ENCODE measurements at places on chromosomes 11 and 22. TPM values are rescaled to one million over a fixed set of nuclear protein-coding genes. Genes with fewer than 3 reads are reported as not detected.

GNAZ gene
- total RNA-seq, result 9.2 TPM

CLTCL1 gene
- 25.9 TPM for total RNA-seq

MIAT gene
- total RNA-seq, result 3.0 TPM

CCDC116 gene
- not detected for total RNA-seq

OOSP2 gene
- total RNA-seq, result not detected

DNA sequence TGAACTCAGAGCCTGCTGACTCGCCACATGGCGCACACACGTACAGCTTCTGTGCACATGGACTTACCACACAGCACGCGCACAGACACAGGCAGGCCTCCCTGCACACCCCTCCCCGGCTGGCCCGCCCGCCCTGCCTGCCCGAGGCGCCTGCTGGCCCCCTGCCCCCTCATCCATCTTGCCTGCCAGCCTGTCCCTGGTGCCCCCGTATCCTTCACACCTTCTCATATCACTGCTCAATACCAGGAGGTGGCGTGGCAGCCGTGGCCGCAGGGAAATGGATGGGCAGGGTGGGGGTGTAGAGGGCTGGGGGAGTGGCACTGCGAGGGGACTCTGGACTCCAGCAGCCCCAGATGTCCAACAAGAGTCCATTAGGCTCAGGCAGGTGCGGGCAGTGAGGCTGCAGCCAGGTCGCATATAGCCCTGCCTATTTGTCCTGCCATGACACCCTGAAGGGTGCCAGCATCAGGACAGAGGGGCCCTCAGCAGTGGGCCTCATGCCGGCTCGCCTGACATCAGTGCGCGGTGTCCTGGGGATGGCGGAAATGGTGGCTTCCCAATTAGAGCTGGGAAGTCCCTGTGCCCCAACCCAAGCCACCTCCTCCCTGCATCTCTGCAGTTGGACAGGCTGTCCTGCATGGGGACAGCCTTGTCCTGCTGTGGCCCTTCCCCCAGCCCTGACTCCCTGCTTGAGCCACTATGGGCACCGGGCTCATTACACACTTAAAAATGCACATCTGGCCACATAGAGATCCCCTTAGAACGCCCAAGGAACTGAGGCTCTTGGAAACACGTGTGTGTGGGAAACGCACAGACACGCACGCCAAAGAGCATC, 2.0 kb upstream of the TBX10 start:
- no peak for DNase-seq

DNA sequence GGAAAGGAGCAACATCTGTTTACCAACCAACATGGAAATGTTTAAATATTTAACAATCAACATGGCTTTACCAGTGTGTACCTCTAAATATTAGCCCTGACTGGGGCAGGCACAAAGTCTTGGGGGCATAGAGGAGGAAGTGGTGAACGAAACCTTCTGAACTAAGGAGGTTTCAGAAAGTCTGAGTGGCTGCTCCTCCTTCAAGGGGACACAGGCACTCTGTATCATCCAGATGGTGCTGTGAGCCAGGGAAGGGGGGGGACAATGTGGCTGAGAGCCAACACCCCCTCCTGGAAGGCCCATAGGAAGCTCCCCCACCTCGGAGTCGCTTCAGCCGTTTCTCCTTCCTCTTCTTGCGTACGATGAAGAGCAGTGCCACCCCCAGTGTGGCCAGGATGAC, 107.7 kb downstream of the CEP164 start:
- no peak for DNase-seq

- DNase-seq, result no peak
These were observed 97.4 kb downstream of the MED15 start for GRCh38 chr22:20604776-20605221.

DNA sequence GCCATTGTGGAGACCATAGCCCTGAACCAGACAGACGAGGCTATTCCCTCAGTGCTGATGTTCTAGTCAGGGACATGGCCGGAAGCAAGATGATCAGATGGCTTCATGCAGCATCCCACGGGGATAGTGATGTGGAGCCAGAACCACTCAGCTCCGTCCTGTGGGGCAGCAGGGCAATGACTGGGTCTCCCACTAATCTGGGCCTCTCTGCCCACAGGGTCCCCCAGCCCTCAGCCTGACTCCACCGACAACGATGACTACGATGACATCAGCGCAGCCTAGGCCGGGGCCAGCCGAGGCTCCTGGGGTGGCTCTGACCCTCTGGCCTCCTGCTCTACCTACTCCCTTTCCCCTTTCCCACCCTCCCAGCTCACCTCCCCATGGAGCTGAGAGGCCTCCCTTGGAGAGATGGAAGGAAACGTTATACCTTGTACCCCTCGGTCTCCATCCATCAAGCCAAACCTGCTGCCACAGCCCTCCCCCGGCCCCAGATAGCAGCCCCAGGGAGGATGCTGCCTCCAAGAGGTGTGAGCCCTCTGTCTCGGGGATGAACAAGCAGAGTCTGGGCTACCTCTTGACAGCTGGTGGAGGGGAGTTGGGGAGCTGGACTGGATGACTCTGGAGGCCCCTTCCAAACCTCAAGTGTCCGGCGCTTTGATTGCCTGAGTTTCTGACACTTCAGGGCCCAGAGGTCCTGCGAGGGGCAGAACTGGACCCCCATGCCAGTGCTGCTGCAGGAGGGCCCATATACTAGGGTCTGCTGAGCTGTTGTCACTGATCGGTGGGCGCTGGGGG, 47.8 kb downstream of the CD6 start:
- DNase-seq, result no peak

- no peak for DNase-seq
These were observed 857.2 kb downstream of the TBC1D22A start for GRCh38 chr22:47619631-47620030.

GRCh38 chr22:26737262-26737661, 79.9 kb downstream of the MIAT start:
- no peak for DNase-seq

DNA sequence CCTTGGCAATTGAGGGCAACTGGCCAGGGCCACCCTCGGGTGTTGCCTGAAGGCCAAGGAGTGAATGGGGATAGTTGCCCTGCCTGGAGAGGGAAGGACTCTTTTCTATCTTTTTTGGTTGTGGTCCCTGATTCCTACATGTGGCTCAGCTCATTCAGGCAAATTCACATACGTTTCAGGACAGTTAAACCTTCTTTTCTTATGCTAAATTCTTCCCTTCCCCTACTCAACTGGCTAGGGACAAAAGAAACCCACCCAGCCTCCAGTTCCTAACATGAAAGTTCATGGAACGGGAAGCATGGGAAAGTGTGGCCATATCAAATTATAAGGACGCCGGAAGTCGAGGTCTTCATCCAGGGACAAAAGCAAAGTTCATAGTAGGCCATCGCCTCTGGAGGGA, 26.3 kb upstream of the APLNR start:
- DNase-seq, result no peak

GRCh38 chr11:128581561-128582272, 5.6 kb downstream of the ETS1 start:
- DNase-seq, result no peak

DNA sequence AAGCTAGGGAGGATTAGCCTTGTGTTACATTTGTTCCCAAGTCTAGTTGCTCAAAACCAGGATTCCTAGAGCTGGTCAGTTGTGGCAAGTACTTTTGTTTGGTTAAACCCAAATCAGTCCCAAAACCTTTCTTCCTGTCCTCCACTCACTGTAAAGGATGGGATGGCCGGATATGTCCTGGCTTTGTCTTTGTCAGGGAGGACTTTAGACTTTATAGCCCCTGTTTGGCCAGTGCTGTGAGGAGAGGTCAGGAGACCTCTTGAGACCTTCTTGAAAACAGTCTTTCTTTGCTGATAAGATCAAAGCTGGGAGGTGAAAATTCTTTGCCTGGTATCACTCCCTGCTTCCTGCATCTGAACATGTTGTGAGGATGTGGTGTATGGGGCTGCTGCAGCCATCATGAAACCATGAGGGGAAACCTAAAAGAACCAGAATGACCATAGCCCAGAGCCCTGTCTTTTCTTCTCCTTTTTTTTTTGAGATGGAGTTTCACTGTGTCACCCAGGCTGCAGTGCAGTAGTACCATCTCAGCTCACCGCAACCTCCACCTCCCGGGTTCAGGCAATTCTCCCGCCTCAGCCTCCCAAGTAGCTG, 43.6 kb upstream of the FTH1 start:
- no peak for DNase-seq

GRCh38 chr11:2670541-2671100, 29.2 kb downstream of the KCNQ1OT1 start:
- no peak for DNase-seq

GRCh38 chr11:114377612-114378267, 22.6 kb downstream of the C11orf71 start:
- no peak for DNase-seq

GRCh38 chr11:73781303-73781702, 6.4 kb upstream of the MRPL48 start:
- no peak for DNase-seq

DNA sequence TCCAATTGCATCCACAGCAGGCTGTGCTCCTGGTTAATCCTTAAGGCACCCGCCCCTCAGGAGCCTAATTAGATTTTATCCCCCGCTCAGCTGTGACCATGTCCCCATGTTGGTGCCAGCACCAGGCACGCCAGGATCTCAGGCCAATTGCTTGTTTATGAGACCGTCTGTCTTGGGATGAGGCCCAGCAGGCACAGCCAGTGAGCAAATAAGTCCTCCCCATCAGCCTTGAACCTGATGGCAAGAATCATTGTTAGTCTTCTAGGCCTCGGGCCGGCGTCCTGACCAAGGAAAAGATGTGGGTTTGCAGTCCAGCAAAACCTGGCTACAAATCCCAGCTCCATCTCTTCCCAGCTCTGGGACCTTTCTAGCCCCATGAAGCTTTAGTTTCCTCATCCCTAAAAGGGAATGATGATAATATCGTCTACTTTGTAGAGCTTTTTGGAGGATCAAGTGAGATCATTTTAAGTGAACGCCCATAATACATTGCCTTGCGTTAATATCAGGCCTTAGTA, 57.3 kb downstream of the TP53I11 start:
- no peak for DNase-seq
